Stimulated activated CD8-positive, alpha-beta memory T cell treated with anti-CD3 and anti-CD28 coated beads, Interleukin-12 subunit alpha, Interleukin-12 subunit beta, amount 100 ng/mL, for 1 hour (primary cell): ENCODE measurements at places on chromosomes 12 and 14.

- DNase-seq = no peak
These were observed 261.1 kb downstream of the AKAP6 start for GRCh38 chr14:32590157-32590556.

GRCh38 chr14:39974036-39974435 lies 541.8 kb upstream of the FBXO33 start:
- no peak for DNase-seq

DNA sequence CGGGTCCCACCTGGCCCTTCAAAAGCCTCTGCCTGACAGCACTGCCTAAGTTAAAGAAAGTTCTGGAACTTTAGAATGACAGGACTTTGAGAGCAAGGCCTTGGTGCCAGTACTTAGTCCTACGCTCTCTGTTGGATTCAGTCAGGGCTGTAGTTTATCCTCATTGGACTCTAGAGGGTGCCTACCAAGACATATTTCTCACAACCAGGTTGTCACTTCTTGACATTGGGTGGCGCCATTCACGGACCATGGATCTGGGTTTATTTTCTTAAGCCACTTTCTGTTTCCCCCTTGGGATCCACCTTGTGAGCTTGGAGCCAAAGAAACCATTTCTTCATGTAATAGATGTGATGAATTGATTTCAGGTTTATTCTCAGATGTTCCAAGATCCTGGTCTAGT lies 787.0 kb upstream of the TBX3 start:
- no peak for DNase-seq

DNA sequence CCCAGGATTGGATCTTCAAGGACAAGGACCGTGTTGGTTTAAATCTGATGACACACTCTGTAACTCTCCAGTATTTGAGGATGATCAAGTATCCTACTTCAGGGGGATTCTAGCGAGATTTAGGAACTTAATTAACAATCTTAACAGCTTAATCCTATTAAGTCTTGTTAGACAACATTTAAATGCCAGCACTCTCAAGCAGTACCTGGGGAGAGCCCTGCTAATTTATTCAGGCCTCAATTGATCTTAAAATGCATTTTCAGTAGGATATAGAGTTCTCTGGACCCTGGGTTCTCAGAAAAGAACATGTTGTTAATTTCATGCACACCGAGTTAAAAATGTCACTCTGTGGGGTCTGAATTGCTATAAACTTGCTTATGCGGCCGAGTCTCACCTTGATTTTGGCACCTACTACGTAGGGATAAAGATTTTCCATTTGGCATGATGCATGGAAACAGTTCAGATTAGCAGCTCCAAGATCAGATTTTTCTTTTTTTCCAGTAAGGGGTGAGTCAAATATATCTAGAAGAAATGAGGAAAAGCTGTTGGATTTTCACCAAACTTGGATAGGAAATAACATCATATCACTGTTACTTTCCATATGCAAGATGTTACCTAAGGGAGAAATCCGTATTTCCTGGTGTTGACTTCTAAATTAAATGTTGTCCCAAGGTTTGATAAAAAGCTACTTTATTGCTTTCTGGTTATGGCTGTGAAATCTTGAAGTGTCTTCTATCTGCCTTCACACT lies 76.1 kb downstream of the SLC24A4 start:
- no peak for DNase-seq

GRCh38 chr12:85759091-85759490 lies 77.1 kb downstream of the RASSF9 start:
- no peak for DNase-seq
